Activated T-cell treated with anti-CD3 and anti-CD28 coated beads, Interleukin-2, amount 50 U/mL, for 48 hours (primary cell): ENCODE measurements at places on chromosomes 16 and 17.

DNA sequence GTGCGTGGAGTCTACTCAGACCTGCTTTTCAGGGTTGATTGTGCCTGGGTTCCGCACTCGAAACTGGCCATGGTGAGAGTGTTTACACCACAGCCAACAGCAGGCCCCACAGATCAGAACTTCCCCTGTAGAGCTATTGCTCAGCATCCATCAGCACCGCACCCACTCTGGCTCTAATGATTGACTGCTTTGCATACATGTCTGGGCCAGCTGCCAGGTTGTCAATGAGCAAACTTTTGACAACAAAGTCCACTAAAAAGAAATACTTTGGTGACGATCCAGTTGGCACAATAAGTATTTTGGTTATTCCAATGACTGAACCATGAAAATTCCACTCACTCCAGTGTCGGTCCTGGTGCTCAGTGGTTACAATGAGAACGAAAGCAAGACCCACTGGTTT is 190.7 kb downstream of the FOXL1 start:
- no peak for DNase-seq

DNA sequence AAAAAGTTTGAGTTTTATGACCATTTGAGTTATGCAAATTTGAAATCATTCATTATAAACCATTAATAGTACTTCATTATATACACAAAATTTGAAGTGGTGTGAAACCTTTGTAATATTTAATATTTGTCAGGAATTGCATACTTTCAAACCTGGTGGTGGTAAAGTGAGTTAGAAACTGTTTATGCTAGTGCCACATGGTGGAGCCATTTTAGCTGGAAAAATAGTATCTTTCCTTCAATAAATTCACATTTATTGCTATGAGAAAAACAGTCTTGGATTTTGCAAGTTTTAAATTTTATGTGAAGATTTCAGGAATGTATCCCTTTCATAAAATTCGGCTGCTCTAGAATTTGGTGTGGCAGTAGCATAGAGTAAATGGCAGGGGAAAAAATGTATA is 7.3 kb upstream of the BLMH start:
- no peak for DNase-seq

DNA sequence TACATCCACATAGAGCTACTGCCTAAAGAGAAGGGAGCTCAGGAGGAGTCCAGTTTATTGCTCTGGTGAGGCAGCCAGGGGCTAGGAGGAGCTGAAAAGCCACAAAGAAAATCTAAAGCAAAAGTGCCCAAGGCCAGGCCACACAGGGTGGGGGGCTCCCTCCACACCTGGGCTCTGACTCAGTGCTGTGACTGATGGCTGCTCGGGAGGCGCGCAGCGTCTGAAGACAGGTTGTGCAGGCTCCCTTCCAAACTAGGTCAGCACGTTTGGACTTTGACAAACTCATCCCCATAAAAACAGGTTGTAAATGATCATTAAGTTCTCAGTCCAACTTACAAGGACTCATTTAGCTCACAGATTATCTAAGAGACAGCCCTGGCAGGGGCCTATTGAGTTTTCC is 22.2 kb upstream of the LCMT1 start:
- no peak for DNase-seq

GRCh38 chr16:4016005-4016352 is 100.3 kb downstream of the ADCY9 start:
- DNase-seq, result no peak

- no peak for DNase-seq
Measured at GRCh38 chr17:34644941-34645550, 65.7 kb downstream of the TMEM132E start.

DNA sequence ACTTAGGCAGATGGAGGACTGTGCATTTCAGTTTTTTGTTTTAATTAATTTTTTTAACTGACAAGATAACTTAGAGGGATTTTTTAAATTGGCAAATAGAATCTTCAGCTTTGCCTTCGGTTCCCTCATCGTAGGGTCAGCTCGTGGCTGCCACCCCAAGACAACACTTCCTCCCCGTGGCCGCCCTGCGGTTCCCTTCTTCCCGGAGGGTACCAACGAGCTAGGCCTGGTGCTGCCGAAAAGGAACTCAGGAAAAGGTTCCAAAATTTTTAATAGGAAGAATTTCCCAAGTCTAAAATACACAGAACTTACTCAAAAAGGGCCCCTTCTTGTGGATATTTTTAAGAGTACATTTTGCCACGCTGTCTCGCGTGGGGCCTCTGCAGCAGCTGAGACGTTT is 210.4 kb upstream of the CHMP6 start:
- no peak for DNase-seq

DNA sequence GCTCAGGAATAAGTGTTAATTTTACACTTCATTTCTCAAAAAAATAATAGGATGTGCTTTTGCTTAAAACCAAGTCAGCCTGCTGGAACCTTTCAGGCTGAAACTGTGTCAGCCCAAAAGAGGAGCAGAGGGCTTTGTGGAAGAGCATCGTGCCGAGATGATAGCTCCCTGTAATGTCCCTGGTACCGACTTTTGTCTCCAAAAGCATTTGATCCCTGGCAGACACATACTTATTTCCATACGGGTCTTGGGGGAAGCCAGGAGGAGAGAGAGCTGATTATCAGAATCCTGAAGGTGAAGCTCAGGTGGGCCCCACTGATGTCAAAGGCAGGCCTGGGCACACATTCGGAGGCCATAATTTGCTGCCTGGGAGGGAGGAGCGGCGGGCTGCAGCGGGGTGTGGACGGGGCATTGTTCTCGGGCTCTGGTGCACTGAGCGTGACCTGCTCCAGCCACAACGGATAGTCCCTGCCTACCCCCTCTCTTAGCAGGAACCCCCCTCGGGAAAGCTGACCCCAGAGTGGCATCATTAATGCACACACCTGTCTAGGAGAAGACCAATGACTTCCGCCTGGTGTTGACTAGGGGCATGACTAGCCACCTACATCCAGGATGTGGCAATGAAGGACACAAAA is 155.9 kb downstream of the C16orf78 start:
- no peak for DNase-seq

DNA sequence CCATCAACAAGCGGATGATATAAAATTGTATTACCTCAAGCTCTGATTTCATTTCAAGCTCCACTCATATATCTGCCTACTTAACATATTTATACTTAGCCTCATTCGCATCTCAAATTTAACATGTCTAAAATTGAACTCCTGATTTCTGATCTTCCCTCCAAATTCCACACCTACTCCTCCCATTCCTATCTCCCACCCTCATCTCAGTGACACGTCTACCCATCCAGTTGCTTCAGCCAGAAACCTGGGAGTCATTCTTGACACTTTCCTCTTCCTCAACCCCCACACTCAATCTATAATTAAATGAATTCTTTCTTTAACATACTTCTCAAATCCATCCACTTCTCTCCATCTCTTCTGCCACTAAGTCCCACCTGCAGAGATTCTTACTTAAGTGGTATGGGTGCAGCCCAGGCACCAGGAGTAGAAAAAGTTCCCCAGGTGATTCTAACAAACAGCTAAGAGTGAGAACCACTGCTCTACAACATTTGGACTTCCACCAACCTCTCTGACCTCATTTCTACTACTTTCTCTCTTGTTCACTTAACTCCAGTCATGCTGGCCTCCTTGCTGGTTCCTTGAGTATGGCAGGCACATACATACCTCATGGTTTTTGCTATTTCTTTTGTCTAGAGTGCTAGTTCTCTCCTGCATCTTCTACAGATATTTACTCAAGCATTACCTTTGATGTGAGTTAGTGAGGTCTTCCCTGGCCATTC is 18.1 kb downstream of the SPOP start:
- no peak for DNase-seq

DNA sequence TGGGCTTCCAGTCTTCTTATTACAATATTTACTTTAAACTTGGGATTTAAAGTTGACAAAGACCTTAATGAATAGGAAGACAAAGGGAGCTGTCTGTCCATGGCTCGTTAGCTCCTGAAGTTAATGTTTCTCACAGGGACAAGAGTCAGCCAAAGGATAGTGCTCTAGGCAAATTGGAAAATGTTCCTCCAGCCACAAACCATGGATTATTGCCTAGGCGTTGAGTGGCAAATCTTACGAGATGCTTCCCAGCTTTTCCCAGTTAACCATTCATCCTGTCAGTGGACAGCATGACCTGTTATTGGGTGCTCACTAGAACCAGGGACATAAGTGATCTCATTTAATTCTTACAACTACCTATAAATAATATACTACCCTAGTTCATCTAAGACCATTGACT is 3.6 kb downstream of the TEX2 start:
- no peak for DNase-seq

DNA sequence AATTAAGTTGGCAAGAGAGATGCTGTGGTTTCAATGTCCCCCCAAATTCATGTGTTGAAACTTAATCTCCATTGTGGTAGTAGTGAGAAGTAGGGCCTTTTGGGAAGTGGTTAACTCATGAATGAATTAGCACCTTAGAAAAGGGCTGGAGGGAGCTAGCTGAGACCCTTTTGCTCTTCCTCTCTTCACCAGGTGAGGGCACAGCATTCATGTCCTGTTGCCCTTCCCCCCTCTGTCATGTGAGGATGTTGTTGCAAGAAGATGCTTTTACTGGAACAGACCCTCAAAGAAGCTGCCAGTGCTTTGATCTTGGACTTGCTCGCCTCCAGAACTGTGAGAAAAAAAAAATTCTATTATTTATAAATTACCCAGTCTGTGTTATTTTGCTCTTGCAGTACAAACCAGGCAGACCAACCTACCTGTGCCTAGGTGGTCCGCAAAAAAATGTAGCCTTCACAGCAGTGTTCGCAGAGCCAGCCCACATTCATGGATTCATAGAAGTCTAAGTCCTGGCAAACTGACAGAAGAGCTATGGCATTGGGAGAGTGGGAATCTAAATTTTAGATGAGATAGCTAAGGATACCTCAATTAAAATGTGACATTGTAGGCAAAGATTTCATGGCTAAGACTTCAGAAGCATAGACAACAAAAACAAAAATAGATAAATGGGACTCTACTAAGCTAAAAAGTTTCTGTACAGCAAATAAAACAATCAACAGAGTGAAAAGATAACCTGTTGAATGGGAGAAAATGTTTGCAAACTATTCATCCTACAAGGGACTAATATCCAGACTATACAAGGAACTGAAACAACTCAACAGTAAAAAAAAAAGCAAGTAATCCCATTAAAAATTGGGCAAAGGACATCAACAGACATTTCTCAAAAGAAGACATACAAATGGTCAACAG is 32.0 kb upstream of the ABCA5 start:
- no peak for DNase-seq

DNA sequence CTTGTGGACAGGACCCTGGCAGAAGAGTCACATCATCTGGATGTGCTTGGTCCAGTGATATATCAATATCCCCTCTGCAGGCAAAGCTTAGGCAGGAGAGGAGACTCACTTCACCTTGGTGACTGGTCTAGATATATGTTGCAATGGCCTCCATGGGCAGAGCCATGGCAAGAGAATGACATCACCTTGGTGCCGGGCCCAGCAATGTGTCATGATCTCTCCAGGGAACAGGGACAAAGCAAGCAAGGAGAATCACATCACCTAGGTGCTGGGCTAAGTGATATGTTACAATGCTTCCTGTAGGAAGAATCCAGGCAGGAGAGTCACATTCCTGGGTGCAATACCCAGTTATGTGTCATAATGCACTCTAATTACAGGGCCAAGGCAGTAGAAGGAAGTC is 2106.2 kb downstream of the TP53TG3F start:
- DNase-seq, result no peak

GRCh38 chr17:77126519-77126918 is 14.2 kb upstream of the SEC14L1 start:
- no peak for DNase-seq

- DNase-seq, result no peak
Measured at GRCh38 chr16:22668318-22668717, 145.6 kb upstream of the HS3ST2 start.

DNA sequence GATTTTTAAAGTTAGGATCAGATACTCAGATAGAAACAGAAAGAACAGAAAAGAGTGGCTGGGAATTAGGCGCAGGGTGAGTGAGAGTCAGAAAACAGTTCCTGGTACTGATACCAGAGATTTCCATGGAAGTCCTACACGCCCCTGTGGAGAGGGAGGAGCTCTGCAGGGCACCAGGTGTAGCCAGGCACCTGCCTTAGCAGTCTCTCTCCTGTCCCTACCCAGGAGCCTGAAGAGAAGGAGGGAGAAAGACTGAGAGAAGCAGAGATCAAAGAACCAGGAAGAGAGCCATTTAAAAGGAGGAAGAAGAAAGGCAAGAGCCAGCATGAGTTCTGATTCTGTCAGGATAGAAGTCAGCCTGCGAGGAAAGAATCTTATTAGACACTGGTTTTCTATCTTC is 65.0 kb downstream of the CBLN1 start:
- DNase-seq, result no peak

- no peak for DNase-seq
Measured at GRCh38 chr16:51287121-51287755, 136.2 kb upstream of the SALL1 start.

GRCh38 chr17:2926019-2926650 is 129.9 kb downstream of the RAP1GAP2 start:
- no peak for DNase-seq

DNA sequence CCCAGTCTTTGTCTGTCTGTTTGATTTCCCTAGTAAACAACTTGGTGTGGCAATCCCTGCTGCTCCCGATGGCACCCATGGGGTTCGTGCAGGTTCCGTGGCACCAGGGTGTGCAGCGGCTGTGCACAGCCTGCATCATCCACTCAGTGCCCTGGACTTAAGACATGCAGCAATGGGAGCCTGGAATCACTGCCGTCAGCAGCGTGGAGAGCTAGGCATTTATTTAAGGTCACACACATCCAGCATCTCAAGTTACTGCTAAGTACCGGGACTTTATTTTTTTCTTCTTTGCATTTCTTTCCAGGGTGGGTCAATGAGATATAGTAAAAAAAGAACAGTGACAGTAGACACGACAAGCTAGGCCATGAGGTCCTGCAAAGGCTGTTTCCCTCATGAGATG is 2.8 kb downstream of the DHRS7C start:
- no peak for DNase-seq

GRCh38 chr17:15998031-15998562 is 1.4 kb downstream of the ZSWIM7 start:
- DNase-seq, result no peak

- DNase-seq, result peak; percentile 80
Measured at GRCh38 chr16:30112197-30113030, 923 bp downstream of the GDPD3 start.

DNA sequence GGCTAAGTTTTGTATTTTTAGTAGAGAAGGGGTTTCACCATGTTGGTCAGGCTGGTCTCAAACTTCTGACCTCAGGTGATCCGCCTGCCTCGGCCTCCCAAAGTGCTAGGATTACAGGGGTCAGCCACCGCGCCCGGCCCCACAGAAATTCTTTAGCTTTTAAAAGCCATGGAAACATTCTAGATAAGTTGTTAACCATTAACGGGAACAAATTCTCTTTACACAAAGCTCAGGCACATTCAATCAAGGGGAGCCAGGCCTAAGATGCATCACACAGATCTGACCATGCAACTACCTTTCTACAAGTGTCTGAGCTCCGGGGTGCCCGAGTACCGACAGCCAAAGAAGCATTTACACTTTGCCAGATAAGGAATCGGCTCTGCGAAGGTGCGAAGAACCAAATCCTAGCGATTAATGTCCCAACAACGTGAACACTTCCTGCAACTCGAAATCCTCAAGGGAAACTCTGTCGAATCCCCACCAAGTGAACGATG is 1.0 kb downstream of the EMC8 start:
- no peak for DNase-seq

GRCh38 chr16:83937922-83938885 is 14.8 kb upstream of the OSGIN1 start:
- no peak for DNase-seq
